ENCODE measurements at places on chromosomes 5 and 9.

- no peak for DNase-seq
These were observed 2.9 kb downstream of the NR2F1-AS1 start for GRCh38 chr5:93577854-93578812.

- no peak for DNase-seq
These were observed 1.5 kb upstream of the TEX10 start for GRCh38 chr9:100354121-100354800.

- no peak for DNase-seq
These were observed 872 bp downstream of the TXNDC15 start for GRCh38 chr5:134874831-134875655.

- DNase-seq: peak; percentile 2
These were observed 59.2 kb upstream of the CLINT1 start for GRCh38 chr5:157917899-157918809.

DNA sequence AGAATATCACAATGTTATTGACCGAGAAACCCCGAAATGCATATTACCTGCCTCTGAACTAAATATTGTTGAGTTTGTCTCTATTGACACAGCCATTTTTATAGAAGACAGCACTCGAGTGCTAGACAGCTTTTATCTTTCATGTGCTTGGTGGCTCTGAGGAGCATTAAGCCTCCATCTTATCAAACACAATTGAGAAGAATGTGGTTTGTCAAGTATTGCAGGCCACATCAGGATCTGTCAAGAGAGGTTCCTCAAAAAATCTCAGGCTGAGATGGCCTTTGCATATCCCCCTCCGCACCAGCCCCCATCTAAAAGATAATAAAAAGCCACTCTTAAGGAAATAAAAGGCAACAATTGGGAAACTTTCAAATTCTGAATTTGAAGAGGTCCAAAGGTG is 284.8 kb downstream of the DENND1A start:
- DNase-seq: no peak

DNA sequence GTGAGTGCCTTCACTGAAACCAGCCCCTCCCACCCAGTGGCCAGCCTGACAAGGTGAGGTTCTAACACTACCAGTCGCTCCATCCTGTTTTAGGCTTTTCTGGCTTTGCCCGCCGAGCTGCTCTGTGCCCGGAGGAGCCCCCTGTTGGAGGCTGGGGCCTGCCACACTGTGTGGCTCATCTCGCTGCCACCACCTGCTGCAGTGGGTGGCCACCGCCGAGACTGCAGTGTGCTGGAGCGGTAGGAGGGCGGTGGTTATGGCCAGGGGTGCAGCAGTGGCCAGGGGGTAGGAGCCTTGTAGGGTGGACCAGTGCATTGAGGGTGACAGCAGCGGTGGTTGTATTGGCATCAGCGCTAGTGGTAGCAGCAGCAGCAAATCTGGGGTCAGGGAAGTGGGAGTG is 74.7 kb upstream of the PCAT7 start:
- no peak for DNase-seq

- no peak for DNase-seq
These were observed 138.9 kb downstream of the WDR41 start for GRCh38 chr5:77353251-77353650.

DNA sequence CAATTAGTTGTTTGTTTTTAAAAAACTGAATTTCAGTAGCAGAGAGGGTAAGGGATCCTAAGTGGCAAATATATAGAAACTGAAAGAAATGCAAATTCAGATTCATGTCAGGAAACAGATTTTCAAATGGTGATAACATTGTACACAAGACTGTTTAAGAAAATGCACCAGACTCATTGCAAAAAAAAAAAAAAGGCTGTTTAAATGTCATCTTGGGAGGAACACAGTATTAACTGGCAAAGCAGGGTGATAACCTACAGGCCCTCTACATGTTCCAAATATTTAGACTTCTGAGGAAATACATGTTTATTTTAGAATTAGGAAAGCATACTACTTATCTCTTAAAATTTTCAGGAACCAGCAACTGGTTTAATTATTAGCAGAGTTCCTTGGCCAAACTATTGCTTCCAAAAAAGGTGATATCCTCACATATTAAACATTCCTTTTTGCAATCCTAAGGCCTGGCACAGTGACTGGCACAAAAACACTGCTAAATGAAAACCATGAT is 114.5 kb downstream of the TSSK1B start:
- DNase-seq: no peak

- DNase-seq: no peak
These were observed 980.8 kb upstream of the CTNND2 start for GRCh38 chr5:12885018-12885417.

DNA sequence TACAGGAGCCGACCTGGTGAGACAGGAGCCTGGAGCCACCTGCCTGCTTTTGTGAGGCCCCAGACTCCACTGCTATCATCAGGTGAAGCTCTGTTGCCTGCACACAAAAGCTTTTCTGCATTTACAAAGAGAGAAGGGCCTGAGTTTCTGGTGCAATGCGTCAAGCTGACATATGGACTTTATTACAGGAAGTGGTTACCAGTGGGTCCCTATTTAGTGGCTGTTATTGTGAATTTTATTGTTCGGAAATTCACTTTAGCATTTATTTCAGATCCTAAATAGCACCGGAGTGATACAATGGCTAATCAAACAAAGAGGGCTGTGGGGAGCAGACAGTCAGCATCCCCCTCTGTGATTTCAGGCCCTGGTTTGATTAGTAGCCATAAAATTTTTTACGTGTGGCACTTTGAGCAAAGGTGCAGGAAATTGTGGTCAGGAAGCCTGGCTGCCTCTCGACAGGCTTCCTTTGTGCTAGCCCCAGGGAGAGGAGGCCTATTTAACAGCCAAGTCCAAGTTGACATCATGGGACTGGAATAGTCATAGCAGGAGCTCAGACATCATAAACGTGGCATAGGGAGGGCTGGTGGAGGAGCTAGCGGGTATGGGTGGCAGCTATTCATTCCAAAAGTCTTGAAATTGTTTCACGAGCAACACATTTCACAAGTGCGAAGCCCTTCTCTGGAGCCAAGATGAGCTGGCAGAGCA is 8.4 kb downstream of the TGFBI start:
- DNase-seq: no peak

GRCh38 chr5:12669326-12669725 is 765.1 kb upstream of the CTNND2 start:
- DNase-seq: no peak

DNA sequence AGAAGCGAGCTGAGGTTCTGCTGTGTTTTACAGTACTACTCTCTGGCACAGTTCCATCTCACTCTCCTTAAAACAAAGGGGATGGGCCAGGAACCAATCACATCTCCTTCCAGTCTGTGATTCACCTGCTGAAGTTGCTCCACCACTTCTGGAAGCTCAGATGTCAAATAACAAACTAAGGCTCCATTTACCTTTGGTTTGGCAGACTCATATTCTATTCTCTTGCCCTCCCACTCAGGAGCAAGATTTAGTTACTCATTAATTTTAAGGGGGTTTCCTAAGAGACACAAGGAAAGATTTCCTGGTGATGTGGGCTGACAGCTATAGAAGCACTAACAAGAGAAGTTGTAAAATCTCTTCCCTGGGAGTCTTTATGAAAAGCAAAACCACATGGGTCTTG is 37.8 kb upstream of the KIF2A start:
- no peak for DNase-seq

All from CMK (cell line).